Stimulated activated CD8-positive, alpha-beta memory T cell treated with anti-CD3 and anti-CD28 coated beads, Interleukin-4, amount 100 ng/mL, for 4 hours (primary cell): ENCODE measurements at places on chromosomes 1 and 21.

GRCh38 chr1:15146142-15146680, 7.3 kb upstream of the TMEM51 start:
- no peak for DNase-seq

DNA sequence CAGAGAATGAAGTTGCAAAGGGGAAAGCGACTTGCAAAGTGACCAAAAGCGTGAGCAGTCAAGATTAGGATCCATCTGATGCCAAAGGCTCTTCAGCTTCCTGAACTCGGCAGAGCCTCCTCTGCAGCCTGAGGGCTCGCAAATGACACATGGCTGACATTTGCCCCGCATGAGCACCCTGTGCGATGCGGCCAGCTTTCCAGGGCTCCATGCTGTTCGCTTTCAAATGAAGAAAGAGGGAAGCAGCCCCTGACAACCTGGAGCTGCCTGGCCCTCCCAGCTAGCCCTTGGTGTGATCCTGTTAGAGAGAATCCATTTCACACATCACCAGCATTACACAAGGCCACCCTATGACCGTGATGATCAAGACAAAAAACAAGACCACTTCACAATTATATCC, 20.2 kb upstream of the FAM131C start:
- no peak for DNase-seq

DNA sequence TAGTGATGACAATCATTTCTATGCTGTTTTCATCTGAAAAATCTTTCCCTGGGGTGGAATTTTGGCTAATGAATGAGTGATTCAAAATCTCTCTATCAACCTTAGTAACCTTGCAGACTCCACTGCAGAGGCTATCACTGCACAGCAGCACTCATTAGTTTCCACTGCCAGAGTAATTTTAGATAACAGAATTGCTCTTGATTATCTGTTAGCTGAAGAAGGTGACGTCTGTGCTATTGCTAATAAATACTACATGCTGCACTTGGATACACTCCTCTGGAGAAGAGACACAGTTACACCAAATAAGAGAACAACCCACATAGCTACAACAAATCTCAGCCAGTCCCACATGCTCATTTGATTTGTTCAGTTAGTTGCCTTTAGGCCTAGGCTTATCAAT, 1348.4 kb downstream of the NCAM2 start:
- no peak for DNase-seq

GRCh38 chr1:16164213-16165072, 8.6 kb upstream of the EPHA2 start:
- no peak for DNase-seq

DNA sequence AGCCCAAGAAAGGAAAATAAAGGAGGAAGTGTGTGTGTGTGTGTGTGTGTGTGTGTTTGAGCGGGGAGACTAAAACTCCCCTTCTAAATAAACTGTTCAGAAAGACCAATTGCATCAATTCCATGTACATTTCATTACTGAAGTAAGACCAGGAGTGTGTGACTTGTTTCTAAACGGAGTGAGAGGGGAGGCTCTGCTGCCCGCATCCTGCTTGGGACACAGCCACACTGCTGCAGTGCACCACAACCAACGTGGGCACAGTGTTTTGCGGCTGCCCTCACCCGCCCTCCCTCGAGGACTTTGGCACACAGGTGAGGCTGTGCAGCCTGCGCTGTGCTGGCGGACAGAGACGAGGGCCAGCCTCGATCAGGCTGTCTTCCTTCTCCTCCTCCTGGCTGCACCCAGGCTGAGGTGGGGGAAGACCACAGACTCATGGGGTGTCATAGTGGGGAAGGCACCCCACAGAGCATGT, 31.0 kb upstream of the H6PD start:
- DNase-seq = no peak

DNA sequence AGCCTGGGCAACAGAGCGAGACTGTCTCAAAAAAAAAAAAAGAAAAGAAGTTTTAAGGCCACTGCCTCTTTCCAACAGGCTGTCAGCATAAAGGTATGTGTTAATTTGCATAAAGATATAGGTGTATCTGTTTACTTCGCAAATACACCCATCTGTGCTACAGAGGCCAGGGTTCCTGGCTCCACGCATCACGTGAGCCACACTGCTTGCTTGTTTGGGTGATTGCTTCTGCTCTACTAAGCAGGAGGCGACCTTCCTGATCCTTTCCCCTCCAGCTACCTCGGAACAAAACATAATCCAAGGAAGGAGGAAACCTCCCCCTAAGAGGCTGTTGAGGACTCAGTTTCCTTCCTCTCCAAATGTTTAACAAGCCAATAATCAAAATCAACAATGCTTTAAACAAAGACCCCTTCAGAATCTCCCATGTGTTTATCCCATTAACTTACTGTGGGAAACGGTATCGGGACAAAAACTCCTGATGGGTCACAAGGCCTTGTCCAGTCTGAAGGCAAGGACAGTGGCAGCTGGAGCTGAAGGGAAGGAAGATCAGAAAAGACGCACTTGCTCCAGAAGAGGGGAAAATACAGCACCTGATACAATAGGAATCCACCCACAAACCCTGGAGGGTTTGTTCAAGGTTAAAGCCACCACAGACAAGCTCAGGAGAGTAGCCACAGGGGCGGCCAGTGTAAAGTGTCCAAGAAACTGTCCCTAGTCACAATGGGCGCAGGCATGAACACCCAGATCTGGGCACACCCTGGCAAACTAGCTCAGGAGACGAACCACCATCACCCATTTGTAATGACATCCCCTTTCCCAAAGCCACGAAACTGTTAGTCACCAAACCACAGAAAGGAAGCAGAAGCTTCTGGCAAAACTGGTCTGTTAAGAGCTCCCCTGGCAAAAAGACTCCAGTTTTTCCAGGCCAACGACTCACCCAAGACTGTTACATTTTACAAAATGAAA, 17.2 kb downstream of the CTNNBIP1 start:
- DNase-seq = no peak

- no peak for DNase-seq
Observed at GRCh38 chr1:36083635-36084496, at the start of gene TEKT2. TEKT2 (plus strand) TSS chr1:36084094; CDS start chr1:36084922, 828 bp downstream.

DNA sequence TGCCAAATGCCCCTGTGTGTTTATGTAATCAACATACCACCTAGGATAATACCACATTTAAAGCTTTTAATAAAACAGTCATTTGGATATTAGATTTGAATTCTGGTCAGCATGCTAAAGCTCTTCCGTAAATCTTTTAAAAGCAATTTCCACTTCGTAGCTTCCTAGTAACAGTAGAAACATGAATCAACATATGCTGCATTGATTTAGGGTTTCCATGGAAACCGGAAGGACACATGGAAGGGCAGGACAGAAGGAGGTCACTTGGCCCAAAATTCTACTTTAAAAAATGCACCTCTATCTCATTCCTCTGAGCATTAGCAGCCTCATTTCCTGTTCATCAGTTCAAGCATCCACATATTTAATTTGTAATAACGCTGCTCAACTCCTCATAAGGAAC, 8.1 kb downstream of the RGS8 start:
- no peak for DNase-seq

DNA sequence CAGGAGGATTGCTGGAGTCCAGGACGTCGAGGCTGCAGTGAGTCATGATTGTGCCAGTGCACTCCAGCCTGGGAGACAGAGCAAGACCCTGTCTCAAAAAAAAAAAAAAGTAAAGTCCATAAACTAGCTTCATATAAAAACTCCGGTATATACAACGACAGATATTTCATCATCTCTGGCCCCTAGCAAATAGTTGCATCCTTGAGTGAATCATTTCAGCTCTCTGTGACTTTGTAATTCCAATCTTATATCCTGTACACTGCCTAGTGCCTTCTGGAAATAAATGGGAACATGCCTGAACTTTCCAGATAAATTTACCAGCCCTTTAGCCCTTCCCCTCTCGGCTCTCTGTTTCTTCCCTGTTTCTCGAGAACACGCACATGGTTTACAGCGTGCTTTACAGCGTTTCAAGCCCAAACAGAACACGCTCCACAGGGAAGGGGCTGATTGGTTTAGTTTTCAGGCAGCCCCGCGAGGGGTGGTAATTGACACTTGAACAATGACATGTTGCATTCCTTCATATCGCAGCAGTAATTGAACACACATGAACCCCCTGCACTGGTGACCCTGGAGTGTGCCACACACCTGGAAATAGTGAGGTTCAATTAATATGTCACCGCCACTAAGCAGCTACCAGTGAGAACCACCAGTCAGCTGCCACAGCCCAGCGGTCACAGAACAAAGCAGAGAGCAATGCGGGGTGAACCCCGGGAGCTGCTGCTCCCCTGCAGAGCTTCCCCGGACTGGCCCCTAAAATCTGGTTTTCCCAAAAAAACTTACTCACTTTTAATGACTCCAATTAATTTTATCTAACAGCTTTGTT, 35.7 kb upstream of the SIM2 start:
- DNase-seq = no peak

- DNase-seq = peak; percentile 43
Observed at GRCh38 chr1:156126630-156127534, 12.4 kb downstream of the LMNA start.

GRCh38 chr1:101908980-101909379, 87.7 kb downstream of the OLFM3 start:
- no peak for DNase-seq

- no peak for DNase-seq
Observed at GRCh38 chr1:11514366-11514765, 35.4 kb downstream of the DISP3 start.

DNA sequence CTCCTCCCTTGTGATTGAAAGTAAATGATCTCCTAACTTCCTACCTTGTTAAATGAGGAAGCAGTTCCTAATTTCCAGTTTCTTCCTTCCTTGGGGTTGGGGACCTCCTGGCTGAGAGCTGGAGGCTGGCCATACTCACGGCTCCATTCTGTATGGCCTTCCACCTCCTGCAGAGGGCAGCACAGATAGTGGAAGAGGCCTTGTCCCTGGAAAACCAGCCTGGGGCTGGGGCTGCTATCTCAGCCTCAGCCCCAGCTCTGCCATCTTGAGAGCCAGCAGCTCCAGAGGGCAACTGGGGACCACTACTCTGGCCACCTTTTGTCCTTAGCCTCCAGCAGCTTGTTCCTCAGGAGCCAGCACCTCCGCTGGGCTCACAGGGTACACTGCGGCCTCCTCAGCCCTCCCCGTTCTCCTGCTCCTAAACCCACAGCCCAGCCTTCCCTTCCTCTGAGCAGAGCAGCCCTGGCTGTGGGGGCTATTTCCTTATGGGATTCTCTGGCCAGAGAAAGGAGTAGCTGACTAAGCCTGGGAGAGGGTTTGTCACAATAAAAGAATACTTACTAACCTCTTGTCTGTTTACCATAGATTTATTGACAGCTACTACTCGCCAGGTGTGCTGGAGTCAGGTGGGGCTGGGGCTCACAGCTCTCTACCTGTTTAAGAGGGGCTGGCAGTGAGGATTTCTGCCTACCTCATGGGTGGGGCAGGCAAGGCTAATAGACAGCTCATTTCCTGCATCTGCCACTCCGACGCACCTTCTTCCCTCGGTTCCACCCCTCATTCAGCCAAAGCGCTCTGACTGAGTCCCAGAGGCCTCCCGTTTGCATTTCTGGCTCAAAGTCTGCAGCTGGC, 6.3 kb downstream of the TMEM234 start:
- DNase-seq = peak; percentile 31

DNA sequence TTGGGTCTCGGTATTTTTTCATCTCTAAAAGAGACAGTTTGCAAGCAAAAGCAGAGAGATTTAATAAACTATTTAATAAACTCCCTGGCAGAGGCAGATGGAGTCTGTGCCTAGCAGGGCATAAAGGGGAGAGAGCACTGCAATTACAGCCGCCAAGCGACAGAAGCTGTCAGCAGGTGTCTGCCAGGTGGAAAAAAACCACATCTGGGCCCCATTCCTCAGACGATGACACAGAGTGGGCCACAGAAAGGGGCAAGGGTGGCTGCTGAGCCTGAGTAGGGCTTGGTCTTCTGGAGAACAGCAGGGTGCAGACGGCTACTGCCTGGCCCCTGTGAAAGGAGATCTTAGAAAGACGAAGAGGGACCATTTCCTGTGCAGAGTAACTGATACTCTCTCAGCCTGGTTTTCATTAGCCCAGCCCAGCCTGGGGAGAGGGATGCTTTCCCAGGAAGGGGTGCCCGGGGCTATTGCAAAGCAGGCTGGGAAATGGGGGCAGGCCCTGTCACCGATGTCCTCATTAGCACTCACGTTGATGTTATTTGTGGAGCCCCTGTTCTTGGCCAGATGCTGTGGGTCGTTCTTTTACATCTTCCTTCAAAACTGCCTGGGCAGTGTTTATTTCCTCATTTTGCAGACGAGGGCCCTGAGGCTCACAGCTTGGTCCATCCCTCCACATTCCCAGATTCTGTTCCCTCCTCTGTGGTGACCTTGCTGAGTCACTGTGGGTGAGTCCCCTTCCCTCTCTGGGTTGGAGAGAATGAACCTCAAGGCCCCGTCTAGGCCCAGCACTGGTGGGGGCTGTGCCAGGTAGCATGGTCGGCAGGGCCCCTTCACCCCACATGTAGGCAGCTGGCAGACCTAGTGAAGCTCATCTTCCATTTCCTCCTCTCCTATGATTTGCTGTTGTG, 472.7 kb downstream of the PTPRU start:
- no peak for DNase-seq

DNA sequence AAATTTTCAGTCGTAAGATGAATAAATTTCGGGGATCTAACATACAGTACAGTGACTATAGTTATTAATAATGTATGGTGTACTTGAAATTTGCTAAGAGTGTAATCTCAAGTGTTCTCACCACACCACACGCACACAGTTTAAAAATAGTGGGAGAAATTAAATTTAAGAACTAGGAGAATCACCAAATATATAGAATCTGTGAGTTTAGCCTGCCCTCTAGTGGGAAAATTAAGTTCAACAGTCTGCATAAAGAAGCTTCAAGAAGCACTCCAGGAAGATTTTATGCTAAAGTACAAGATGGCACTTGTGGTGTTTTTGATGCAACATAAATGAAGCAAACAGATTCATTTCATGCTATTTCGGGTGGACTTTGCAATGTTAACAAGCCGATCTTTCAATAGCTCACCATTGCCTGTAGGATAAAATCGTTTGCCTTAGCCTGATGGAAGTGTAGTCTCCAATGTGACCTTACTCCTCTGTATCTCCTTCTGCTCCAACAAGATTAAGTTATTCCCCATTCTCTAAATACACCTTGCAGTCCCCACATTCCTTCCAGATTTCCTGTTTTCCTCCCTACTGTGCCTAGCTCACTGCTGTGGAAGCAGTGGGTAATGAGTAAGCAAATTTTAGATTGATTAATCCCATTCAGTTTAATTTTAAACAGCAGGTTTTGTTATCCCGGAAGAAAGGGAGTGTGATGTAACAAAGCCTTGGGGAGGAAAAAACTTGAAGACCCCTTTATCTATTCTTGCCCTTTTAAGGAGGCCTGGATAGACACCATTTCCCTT, 8.7 kb upstream of the PIK3C2B start:
- DNase-seq = no peak

- DNase-seq = no peak
Observed at GRCh38 chr1:100832694-100833428, 61.8 kb downstream of the EXTL2 start.

- DNase-seq = no peak
Observed at GRCh38 chr1:96488777-96489176, 232.8 kb upstream of the PTBP2 start.

DNA sequence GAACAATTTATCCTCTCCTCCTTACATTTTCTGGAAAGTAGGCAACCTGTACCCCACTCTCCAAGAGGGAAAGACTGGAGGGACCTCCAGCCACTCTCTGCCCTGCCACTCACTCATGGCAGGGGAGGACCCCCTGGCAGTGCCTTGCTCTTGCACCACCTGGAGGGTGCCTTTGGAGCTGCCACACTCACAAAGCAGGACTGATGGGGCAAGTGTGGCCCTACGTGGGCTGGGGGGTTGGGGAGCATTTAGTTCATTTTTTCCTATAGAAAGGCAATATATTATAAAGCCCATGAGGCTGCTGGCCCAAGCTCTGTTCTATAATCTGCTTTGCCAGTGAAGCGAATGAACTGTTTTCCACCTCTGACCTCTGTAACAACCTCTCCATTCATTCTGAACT, 50.3 kb downstream of the GPR161 start:
- no peak for DNase-seq
